ENCODE measurements at places on chromosomes 5 and 9.

- DNase-seq: no peak
Observed at GRCh38 chr5:139985290-139985689, 57.8 kb downstream of the NRG2 start.

DNA sequence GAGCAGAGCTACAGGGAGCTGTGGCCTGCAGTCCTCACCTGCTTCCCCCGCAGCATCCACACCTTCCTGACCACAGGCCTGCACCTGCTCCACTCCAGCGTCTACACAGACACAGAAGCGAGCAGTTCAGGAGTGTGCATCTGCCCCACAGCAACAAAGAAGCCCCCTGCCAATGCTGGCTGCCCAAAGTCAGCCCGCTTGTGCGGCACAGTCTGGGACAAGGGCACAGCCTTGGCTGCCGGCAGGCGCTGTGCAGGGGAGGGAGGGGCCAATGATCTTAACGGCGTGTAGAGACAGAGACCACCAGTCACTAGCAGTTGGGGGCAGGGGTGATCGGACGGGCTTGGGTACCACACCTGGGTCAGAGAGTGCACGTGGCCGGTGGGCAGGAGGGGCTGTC is 6.6 kb downstream of the BRD9 start:
- no peak for DNase-seq

DNA sequence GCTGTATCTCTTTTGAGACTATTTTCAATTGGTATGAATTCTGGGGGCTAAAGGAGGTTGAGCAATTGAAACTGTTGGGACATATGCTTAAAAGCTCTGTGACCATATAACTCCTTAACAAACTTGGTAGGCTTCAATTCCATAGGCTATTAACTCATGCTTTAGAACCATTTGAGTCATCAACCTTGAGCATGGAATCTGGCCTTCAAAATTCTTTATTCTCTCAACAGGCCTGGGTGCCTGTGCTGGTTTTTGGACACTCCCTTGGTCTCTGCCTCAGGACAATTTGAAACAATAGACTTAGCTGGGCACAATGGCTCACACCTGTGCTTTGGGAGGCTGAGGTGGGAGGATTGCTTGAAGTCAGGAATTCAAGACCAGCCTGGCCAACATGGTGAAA is 61.4 kb upstream of the EPB41L4A start:
- no peak for DNase-seq

DNA sequence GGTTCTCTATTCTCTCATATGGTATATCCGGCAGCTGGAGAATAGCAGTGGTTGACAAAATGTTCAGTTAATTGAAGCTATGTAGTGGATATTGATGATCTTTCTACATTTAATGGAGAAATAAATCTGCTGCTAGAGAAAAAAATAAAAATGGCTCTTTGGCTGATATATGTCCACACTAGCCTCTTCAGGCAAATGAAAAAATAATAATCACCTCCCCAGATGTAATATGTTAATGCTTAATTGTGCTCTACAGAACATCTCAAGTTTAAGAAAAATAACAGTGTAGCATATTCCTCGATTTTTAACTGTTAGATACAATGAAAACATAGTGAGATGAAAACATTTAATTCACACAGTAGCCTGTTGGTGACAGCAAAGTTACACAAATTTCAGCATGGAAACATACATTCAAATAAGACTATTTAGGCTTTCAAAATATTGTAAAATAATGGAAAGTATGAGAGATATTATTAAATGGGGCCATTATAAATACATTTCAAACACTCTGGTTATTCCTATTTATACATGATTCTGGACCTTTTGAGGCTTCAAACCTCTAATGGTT is 543.0 kb downstream of the MAT2B start:
- no peak for DNase-seq

GRCh38 chr5:37886242-37886905 is 46.5 kb upstream of the GDNF start:
- DNase-seq: no peak

DNA sequence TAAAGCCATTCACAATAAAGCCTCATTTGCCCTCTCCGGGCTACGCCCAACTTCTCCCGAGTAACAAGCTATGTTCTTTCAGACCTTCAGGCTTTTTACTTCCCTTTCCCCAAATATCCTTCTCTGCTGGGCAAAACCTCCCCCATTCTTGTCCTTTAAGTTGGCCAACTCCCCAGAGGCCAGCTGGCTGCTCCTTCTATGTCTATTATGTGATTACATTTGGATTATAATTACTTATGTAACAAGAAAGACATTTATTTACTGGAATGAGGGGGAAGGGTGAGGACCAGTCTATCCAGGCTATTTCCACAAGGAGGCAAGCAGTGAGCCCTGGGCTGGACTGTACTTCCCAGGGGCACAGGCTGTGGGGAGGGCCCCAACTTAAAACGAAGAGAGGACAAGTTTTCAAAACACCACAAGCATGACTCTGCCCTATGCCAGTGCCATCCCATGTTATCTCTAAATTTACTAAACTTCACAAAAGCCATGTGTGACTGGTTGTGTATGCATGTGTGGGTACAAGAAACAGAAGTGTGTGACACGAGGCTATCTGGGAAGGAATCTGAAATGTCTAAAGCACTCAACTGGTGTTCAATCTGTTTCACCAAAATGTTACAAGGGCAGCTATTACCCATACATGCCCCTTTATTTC is 84.5 kb downstream of the GNAQ start:
- no peak for DNase-seq

GRCh38 chr9:123472862-123473614 is 117.0 kb downstream of the CRB2 start:
- DNase-seq: no peak

- no peak for DNase-seq
Observed at GRCh38 chr5:134084570-134084969, 29.9 kb upstream of the TCF7 start.

DNA sequence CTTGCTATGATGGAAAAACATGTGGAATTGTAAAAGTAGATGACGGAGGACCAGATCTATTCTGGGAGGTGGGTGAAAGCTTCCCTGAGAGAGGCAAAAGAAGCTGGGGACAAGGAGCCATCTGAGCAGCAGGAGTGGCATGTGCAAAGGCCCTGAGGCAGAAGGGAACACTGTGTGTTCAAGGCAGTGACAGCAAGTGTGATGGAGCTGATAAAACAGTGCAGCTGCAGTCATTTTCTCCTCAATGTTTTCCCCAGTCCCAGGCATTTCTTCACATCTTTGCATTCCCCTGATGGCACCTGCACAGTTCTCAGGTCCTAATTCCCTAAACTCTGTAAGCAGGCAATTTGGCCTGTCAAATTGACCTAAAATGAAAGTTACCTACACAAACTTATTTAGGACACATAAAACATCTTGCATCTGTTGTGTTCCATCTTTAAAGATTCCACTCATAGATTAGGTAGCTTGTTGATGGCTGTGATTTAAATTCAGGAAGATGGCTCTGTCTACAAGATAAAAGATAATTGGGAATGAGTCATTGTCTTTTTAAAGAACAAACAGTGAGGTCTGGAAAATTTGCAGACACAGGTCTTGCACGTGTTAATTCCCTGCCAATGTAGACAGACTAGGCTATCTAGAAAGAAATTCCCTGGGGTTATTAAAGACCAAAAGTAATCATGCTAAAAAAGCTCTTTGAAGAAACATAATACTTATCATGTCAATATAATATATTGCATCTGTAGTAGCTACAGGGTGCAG is 289.6 kb upstream of the SGCD start:
- no peak for DNase-seq
